Midbrain (tissue), 1 donor: ENCODE measurements at places on chromosomes 7 and 10.
A peak's percentile ranks its signal among the peaks of the same experiment; 100 is the strongest.

- no peak for DNase-seq
These were observed 192.8 kb downstream of the ZNF716 start for GRCh38 chr7:57642730-57643129.

DNA sequence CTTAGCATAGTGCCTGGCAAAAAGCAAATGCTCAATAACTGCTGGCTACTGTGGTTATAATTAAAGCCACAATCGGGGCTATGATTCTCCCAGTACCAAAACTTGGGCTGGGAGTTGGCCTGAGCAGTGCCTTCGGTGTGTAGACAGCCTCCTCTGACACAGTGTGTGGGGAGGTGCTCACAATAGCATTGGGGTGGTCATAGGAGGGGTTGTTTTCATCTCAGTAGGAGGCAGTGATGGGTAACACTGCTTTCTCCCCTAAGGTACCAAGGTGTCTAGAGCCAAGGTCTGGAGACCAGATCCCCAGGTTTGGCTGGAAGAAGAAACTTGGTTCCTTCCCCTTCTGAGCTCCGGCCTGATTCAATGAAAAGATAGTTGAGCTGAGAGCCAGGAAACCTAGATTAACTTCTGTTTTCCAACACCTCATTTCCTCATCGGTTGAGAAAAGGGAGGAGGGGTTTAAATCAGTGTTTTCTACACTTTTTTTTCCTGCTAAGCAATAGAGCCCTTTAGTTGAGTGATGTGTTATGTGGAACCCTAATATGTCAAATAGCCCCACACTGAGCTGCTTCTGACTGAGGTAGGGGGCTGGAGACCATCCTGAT, 68.2 kb downstream of the LRMDA start:
- DNase-seq, result no peak

DNA sequence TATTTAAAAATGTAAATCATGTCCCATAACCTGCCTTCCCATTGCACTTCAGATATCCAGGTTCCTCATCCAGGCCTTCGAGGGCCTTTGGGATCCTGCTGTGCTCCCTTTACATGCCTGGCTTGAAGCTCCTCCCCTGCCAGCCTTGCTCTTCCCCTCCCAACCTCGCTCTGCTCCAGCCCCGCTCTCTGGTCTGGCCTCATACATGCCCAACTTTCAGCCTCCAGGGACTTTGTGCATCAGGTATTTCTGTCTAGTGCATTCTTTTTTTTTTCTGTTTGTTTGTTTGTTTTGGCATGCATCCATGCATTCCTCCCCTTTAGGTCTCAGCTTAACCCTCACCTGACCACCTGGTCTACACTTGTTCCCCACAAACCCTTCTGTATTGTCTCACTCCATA, 160.3 kb downstream of the SNX10 start:
- no peak for DNase-seq

DNA sequence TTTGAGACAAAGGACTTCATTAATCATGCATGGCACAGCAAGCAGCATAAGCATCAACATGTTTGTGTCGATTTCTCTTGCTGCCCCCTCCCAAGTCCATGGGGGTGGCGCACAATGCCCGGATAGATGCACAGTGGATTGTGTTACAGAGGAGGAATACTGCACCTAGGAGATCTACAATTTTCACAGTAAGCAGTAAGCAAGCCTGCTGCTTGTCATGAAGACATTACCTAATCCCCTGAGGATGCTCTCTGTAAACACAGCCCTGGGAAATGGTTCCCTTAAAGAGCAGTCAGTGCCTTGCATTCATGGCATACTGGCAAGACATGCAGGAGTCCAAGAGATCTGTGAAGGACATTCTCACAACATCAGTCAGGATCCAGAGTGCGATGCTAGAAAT, 137.7 kb downstream of the ETV1 start:
- no peak for DNase-seq

DNA sequence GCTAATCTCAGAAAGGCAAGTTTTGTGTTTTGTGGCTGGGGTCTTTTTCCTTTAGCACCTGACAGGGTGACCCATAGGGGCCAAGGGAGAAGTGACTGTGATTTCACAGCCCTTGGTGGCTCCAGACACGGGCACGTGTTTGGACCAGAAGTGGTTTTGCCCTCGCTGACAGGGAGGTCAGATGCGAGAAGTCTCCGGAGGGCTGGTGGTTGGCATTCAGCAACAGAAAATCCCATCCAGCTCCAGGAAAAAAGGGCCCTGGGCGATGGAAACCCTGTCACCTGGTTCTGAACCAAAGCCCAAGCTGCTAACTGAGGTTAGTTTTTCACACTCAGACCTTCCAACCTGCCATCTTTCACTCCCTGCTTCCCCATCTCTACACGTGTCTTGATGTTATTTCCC, 272.9 kb downstream of the TRIL start:
- peak; percentile 69 for DNase-seq

- no peak for DNase-seq
These were observed 7.7 kb downstream of the CCDC136 start for GRCh38 chr7:128799451-128799850.

GRCh38 chr7:91140982-91141381, 123.3 kb upstream of the FZD1 start:
- no peak for DNase-seq

DNA sequence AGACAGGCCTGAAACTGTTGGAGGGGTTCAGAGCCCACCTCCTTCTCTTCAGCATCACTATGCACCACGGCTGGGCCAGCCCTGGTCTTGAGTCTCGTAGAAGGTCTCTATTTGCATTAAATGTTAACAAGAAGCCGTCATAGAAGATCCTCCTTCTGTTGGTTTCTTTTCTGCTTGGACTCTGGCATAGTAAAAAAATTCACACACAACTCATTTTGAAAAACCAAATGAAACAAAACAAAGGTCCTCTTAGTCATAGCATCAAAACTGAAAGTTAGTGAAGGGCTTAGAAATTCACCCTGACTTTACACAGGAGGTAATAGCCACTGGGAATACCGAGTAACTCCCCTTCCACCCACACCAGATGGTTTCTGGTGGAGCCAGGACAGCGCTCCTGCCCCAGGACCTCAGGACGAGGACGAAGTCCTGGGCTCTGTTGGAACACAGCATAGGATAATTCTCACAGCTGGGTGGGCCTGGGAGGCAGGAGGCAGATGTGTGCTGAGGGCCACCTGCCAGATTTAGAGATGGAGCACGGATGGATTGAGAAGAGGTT, 248.4 kb upstream of the KLF6 start:
- DNase-seq, result no peak

DNA sequence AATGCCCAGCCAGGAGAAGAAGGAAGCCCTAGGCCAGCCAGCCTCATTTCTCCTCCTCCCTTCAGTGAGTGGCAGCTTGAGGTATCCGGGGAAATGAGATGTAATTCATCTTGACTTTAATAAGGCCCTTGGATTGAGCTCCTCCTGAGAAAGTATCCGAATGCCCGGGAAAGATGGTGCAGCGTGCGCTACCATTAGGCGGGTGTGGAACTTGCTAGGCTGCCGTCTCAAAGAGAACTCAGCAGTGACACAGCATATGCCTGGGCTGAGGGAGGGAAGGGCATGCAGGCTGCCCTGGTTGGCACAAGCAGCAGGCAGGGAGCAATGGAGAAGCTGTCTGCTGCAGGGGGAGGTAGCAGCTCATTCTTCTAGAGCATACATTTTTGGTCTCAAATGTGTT, 659.8 kb upstream of the FOXK1 start:
- no peak for DNase-seq

- DNase-seq, result no peak
These were observed 116.6 kb downstream of the NKX6-2 start for GRCh38 chr10:132669208-132669861.

DNA sequence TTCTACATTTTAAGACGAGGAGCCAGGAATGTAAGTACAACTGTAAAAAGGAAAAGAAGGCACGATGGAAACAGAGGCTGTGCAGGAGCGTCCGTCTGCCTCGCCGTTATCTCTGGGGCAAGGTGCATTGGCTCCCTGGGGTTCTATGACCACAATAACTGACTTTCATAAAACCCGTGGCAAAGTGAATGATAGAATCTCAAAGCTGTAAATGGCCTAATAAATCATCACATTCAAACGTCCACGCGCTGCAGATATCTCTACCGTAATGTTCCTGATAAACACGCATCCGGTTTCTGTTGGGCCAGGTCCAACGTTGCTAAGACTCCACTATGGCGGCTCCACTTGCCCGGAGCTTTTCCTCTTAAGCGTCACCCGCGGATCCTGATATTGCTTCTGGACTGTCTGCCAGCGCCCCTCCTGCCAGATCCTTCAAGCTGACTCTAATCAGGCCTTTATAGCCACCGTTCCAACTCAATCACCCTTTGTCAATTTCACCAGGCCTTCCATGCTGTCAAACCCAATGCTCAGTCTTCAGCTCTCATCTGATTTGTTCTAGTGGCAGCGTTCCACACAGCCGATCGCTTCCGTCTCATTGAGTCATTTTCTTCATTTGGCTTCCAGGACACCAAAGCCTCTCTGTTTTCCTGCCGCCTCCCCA, 265.6 kb upstream of the FOXK1 start:
- peak; percentile 33 for DNase-seq

DNA sequence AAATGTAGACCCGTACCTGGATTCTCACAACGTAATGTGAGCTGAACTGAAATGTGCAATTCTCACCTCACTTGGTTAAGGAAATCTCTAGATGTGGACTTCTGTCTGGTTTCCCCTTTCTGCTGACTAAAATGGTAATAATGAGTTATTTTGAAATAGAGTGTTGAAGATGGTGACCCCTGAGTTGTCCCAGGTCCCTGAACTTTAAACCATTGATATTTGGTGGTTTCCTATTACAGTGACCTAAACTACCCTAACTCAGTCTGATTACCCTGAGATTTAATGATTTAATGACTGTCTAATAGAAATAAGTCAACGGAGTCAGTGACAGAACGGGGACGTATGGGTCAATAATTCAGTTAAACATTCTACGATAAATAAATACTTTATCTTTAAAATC, 845.9 kb downstream of the PCDH15 start:
- no peak for DNase-seq

GRCh38 chr10:49000437-49001398, 61.1 kb upstream of the LRRC18 start:
- DNase-seq, result no peak

DNA sequence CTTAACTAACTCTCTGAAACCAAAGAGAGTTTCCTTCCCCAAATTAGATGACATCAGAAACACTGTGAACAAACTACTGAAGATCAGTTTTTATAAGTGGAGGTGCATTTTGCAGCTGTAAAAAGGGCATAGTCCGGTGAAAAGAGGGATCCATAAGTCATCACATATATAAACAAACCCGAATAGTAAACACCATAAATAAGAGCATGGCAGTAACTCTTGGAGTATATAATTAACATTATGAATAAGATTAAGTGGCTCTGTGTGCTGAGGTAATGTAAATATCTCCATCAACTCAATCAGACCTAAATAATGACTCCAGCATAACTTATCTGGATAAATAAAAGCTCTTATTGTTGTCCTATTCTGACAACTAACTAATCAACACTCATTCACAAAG, 43.0 kb upstream of the SHTN1 start:
- DNase-seq, result no peak

GRCh38 chr10:117936141-117936540, 110.6 kb downstream of the RAB11FIP2 start:
- no peak for DNase-seq

DNA sequence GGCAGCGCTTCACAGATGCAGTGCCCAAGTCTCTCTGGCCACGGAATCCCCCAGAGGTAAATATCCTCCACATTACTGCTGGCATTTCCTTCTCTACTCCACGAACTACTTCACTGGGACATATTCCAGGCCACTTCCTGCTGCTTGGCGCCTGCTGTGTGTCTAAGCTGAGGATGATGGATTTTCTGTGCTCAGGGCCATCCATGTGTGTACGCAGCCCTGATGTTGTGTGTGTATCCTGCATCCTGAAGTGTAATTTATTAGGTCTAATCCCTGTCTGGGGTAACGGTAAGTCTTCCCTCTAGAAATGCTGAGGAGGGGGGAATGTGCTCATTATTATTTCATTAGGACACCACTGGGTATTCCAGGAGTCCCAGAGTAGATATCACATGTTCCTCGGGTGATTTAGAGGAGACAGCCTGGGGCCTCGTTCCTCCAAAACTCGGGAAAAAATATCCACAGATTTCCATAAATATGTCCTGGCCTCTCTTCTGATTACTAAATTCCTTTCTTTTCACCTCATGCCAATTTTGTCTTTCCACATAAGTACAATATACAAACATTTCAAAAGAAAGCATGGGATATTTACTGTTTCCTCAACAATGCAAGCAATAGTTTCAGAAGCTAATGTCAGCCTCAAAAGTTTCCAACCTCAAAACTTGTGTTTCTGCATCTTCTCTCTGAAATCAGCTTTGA, 25.5 kb upstream of the HABP2 start:
- no peak for DNase-seq

DNA sequence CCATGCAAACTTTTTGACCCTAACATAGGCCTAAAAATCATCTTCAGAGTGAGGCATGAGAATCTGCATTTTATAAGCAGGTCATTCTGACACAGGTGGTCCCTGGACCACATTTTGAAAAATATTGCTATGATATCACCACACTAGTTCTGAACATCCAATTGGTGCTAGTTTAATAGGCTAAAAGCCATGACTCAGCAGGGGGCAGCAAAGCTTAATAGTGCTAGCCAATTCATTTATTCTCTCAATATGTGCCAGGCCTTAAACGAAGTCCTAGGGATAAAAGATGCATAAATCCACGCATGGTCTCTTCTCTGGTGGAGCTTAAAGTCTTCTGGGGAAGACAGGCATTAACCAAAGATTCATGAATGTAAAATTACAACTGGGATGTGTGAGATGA, 10.2 kb upstream of the SLC25A28 start:
- DNase-seq, result no peak

GRCh38 chr7:158646766-158647474, 57.7 kb downstream of the NCAPG2 start:
- no peak for DNase-seq

GRCh38 chr10:33248638-33249037, 85.8 kb downstream of the NRP1 start:
- DNase-seq, result no peak

- DNase-seq, result no peak
These were observed 16.6 kb upstream of the SLC18A3 start for GRCh38 chr10:49593564-49593875.

GRCh38 chr7:74503061-74503460, 49.4 kb downstream of the GTF2IRD1 start:
- no peak for DNase-seq

GRCh38 chr10:93406364-93407145, 75.6 kb downstream of the MYOF start:
- no peak for DNase-seq

- DNase-seq, result no peak
These were observed 2.7 kb upstream of the ZNF804B start for GRCh38 chr7:88756802-88757201.

- no peak for DNase-seq
These were observed 117.3 kb downstream of the PRPF18 start for GRCh38 chr10:13703997-13704536.
